EH (cell line): ENCODE measurements at places on chromosomes 4 and X.

DNA sequence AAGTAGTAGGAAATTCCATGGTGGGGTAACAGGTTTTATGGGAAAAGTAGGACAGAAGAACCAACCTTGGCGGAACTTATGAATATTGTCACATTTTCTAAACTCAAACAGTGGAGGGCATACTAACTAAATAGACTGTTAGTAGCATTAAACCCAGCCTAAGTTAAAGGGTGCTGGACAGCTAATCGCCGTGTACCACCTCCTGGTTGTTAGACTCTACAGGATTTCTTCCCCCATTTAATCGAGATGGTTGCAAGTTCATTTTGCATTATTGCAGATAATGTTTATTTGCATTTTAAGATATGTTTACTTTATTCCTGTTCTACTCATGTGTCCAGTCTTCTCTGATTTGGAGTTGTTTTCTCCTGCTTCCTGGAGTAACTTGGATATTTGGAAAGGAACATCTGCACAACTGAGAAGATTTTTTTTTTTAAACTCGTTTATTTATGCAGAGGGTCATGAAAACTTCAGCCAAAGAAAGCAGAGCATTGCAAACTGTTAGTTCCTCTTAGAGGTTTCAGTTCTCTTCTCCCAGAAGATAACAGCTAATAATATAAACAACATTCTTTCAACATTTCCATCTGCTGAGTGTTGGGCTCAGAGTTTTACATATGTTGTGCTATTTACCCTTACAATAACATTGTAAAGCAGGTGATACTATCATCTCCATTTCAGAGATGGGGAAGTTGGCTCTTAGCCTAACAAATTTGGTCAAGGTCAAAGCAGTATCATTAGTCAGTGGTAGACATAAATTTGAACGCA is 51.5 kb upstream of the TBC1D9 start:
- peak; percentile 64 for DNase-seq

DNA sequence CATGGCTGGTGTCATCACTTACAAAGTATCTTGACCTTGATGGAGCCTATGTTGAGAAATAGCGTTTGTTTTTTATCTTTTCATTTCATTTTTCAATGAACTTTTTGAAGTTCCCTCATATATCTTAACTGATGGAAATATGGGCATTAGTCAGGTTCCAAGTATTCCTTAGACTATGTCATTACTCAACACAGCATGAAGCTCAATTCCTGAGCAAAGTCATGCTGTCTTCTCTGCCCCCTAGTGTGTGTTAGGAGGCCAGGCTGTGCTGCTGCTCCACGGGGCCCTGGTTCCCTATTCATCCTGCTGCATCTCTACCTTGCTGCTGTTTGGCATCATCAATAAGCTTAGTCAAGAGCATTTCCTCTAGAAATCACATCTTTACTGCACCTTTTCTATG is 40.9 kb downstream of the GPR143 start:
- peak; percentile 38 for DNase-seq

DNA sequence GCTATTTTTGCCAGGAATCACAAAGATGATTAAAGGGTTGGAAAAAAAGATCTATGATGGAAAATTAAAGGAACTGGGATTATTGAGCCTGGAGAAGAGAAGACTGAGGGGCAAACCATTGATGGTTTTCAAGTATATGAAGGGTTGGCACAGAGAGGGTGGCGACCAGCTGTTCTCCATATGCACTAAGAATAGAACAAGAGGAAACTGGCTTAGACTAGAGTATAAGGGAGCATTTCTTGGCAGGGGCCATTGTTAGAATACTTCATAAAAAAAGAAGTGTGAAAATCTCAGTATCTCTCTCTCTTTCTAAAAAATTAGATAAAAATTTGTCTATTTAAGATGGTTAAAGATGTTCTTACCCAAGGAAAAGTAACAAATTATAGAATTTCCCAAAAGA is 75.1 kb downstream of the NPNT start:
- DNase-seq, result no peak

GRCh38 chr4:81021142-81021944 is 9.2 kb upstream of the BMP3 start:
- no peak for DNase-seq

- DNase-seq, result no peak
Observed at GRCh38 chr4:55012363-55013230, 112.8 kb downstream of the KDR start.
